Kasumi-1 (cell line): ENCODE measurements at places on chromosomes 5 and 9.

- no peak for DNase-seq
Observed at GRCh38 chr5:141560725-141561483, 57.9 kb downstream of the DIAPH1 start.

- no peak for DNase-seq
Observed at GRCh38 chr5:59178482-59178881, 595.6 kb downstream of the RAB3C start.

DNA sequence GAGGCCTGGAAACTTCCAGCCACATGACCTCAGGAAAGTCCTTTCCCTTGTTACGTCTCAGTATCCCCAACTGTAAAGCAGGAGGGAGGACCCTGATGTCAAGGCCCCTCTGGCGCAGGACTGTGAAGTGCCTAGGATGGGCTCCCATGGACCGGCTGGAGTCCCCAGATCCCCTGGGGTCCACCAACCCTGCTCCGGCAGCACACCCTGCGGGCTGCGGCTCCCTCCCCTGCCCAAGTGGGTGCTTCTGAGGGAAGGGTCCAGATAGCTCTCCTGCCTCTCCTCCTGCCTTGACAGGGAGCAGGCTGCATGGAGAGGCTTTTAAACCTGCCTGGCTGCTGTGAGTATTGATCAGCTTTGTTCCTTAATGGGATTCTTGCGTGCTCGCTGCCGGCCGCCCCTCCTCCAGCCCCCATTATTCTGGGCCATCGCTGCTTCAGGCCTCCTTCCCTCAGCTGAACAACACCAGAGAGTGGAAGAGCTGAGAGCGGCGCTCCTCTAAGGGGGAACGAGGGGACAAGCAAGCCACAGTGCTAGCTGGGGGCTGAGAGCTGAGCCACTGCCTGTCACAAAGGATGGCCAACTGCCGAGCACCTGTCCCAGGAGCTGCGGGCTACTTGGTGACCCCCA is 25.6 kb upstream of the NTNG2 start:
- DNase-seq = no peak

DNA sequence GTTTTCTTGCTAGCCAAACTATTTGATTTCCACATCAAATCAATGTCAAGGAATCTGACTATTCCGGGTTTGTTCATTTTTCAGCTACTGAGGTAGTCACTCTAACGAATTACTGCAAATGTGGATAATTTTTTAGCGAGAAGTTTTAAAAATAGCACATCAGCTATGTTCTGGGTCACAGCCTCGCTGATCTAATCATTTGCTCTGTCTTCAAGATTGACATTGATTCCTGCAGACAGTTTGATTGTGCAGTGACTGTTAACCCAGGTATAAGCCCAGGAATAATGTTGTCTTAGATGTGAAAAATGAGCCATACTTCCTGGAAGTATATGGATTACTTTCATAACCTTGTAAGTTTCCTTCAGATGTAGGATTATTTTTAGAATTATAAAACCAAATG is 175.1 kb downstream of the BAAT start:
- DNase-seq = no peak

- DNase-seq = no peak
Observed at GRCh38 chr9:7456377-7456776, 343.2 kb downstream of the DMAC1 start.

DNA sequence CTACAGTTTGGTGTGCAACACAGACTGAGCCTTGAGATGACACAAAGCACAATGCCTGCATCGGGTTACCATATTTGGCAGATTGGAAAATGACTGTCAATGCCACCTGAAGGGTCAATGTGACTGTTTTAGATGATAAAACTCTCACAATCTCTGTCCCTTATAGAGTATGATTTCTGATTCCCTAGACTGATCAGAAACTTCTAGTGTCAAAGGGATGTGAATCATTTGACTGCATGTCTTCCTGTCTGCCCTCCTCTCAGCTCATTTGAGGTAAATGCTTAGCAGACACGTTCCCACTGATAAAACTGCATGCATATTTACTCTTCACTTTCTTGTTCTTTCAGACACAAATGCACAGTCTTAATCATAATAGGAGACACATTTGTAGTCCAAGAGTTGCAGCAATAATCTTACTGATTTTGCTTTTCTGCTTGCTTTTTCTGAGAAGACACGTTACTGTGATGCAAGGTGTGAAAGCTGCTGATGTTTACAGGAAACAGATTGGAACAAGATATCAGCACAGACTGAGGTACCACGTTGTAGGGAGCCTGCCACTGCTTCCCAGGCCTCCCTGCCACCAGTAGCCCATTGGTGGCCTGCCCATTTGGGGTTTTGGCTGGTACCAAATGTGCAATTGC is 77.8 kb downstream of the GCNT4 start:
- no peak for DNase-seq

GRCh38 chr9:23309800-23310199 is 516.2 kb downstream of the ELAVL2 start:
- DNase-seq = no peak

GRCh38 chr9:98118640-98119601 is at the start of gene TRIM14:
TRIM14 (minus strand) TSS chr9:98119222; CDS start chr9:98119188, 34 bp downstream.
- DNase-seq = peak; percentile 94

DNA sequence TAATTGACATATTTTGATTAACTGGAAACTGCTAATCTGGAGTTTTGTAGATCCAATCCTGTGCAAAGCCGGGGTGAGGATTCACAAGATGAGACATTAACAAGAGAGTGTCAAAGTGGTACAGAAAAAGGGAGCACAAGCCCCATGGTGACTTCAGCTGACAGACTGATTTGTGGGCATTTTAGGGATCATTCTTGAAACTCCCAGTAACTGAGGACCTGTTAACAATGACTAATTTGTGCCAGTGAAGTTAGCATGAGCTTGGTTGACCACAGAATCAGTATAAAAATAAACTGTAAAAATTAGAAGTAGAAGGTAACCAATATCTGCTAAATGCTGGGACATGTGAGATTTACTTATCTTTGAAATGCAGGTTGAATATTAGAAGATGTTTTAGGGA is 1578.3 kb downstream of the EFNA5 start:
- no peak for DNase-seq

- DNase-seq = no peak
Observed at GRCh38 chr9:13716601-13717321, 437.3 kb upstream of the MPDZ start.

- DNase-seq = no peak
Observed at GRCh38 chr5:133399247-133399891, 213.0 kb downstream of the FSTL4 start.

GRCh38 chr5:59325070-59325469 is 568.5 kb downstream of the PDE4D start:
- DNase-seq = no peak

DNA sequence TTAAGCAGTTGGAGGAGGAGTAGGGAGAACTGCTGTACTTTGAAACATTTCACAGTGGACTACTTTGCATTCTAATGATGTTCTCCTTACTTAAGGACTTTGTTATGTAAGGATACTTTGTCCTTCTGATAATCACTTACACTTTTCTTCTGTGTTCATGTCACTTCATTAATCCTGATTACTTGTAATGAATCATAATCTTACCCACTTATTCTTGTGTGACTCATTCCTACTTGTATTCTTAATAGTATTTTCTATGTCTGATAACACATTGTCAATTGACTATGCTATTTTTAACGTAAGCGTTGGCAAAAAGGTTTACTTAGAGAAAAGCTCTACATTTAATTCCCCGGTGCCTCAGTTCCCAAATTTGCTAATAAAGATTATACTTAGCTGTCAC is 63.8 kb downstream of the GHR start:
- no peak for DNase-seq

GRCh38 chr5:14281746-14282181 is 138.6 kb downstream of the TRIO start:
- DNase-seq = no peak

- DNase-seq = no peak
Observed at GRCh38 chr9:122078557-122078956, 14.6 kb downstream of the TTLL11 start.

DNA sequence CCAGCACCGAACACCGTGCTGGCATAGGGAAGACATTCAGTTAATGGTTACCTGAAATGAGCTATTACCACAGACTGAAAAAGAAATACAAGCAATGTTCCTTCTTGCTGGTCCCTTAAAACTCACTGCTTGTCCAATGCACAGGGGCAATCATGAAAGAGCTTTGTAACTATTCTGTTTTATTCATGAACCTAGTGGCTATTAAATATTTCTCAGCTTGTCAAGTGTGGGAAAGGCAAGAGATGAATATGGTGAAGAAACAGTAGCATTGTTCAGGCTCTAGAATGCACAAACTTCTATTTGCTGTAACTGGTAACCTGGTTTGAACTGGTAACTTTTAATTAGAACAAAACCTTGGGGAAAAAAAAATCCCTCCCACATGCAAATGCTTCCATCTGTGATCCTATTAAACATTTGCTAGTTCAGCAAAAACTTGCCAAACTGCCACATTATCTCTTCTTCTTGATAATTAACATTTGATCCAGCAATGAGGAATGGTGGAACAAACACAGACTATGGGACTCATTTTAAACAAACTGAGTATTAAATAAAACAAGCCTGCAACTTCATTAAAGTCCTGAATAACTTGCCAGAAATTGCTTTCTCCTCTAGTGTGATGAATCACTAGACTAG is 36.1 kb downstream of the YIPF5 start:
- no peak for DNase-seq

GRCh38 chr5:76371960-76372322 is 31.1 kb upstream of the IQGAP2 start:
- DNase-seq = no peak

GRCh38 chr9:76394960-76395252 is 680 bp upstream of the RFK start:
- peak; percentile 90 for DNase-seq
